COR-L47 (cell line): ENCODE measurements at places on chromosomes 7 and 10.

GRCh38 chr7:50274361-50274760 is 30.2 kb upstream of the IKZF1 start:
- DNase-seq = no peak

DNA sequence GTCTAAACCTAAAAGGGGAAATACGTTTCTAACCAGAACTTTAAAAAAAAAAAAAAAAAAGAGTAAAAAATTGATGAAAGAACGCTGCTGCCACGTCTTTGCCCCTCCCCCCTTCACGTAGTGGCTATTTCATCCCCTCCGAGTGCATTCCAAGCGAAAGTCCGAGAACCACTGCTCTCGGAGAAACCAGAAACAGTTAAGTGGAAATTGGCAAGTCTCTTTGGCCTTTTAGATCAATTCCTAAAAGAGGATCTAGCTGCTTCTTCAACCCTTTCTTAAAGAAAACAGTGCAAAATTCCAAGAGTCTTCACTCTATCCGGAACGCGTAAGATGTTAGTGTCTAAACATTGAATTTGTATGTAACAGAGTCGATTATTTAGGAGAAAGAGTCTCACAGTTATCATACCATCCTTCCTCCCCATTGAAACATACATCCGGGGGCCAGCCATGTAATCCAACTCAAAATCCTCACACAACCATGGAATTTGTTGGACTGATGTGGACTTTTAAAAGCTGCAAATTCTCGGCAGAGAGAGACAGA is 1.1 kb downstream of the P4HA1 start:
- DNase-seq = no peak

- DNase-seq = no peak
Observed at GRCh38 chr7:18936265-18936664, 181.2 kb downstream of the TWIST1 start.

DNA sequence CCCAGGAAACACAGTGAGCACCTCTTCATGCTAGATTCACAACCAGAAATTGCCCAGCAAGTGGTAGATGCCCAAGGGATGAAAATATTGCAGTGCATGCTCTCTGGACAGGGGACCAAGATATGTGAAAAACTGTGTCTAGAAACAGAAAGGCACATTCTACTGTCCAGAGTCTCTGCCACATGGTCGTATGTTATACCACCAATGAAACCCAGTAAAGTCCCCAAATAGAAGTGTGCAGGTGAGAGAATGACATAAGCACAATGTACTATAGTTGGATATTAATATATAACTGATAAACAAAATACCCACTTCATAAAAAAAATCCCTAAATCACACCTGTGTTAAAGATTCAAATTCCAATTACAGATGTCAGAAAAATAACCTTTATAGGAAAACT is 43.8 kb downstream of the RASGEF1A start:
- DNase-seq = no peak

- DNase-seq = no peak
Observed at GRCh38 chr10:122484276-122485060, 23.1 kb downstream of the HTRA1 start.

GRCh38 chr10:59805014-59805413 is 51.8 kb upstream of the MRLN start:
- DNase-seq = peak; percentile 21

- no peak for DNase-seq
Observed at GRCh38 chr7:151449990-151450389, 10.0 kb upstream of the CRYGN start.

GRCh38 chr10:43453266-43453831 is 16.4 kb downstream of the ZNF487 start:
- no peak for DNase-seq

- peak; percentile 20 for DNase-seq
Observed at GRCh38 chr10:96017191-96017687, 26.1 kb upstream of the CCNJ start.

DNA sequence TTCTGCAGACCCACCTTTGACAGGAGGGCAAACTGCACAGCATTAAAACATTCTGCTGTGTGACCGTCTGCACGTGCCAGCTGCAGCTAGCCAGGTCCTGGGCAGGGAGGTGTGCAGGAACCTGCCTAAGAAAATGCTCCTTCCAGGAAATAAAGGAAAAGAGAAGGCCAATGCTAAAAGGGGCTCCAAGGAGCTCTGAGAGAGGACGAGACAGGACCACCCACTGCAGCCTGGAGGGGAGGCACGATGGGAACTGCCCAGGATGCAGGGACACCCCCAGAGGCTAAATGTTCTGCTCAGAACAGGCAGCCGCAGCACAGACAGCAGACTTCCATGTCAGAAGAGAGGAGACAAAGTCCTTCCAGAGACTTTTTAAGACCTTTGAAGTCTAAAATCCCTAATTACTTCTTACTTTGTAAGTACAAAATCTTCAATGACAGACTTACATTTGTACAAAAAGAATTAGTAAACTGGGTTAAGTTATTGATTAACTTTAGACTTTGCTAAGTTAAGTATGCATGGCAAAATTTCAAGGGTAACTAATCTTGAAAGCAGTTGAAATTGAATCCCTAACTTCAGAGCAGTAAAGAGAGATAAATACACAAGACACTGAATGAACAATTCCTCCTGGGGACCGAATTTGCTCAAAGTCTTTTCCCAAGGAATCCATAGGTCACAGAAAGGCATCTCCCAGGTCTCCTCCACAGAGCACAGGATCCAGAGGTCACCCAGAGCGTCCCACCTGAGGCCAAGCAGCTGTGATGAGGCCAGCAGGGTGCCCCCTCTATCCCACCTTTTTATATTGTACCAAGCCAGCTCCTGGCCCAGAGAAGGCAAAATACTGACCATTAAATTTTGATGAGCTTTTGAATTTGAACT is 21.5 kb downstream of the HSPA12A start:
- no peak for DNase-seq
